ENCODE measurements at places on chromosomes 1 and 21. TPM values are rescaled to one million over a fixed set of nuclear protein-coding genes. Genes with fewer than 3 reads are reported as not detected.

GRCh38 chr1:182680901-182681567 is 3.4 kb downstream of the RGS8 start:
- no peak for DNase-seq

- no peak for DNase-seq
Measured at GRCh38 chr21:45975020-45975666, 6.4 kb upstream of the COL6A1 start.

DNA sequence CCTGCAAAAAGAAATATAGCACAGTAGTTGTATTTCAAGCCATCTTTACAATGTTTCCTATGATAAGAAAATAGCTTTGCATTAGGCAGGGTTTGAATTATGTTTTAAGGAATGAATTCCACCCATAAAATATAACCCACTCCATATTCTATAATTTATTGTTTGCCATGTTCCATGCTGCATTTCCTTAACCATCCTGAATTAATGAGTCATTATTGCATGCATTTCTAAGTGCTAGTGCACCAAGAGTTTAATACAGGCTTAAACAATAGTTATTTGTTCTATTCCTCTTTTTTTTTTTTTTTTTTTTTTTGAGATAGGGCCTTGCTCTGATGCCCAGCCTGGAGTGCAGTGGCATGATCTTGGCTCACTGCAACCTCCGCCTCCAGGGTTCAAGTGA is 45.2 kb downstream of the MIGA1 start:
- DNase-seq, result no peak

COG2 gene
- total RNA-seq, result 27.1 TPM

AMIGO1 gene
- 2.5 TPM for total RNA-seq

DNA sequence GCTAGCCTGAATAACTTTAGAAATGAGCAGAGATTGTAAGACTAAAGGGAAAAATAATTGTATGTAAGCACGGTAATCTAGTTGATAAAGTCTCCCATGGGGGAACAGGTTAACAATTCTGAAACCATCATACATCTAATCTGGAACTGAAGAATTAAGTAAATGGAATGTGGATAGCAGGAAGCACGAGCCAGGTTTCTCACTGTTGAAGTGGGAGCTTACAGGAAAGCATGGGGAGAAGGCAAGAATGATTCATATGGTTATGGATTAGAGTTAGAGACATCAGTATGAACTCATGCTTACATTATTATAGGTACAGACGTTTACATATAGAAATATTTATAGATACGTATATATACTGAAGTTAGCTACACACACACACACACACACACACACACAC is 83.0 kb downstream of the LEPR start:
- DNase-seq, result no peak

RGS4 gene
- 0.66 TPM for total RNA-seq

RIPK4 gene
- total RNA-seq, result 12.6 TPM

DNA sequence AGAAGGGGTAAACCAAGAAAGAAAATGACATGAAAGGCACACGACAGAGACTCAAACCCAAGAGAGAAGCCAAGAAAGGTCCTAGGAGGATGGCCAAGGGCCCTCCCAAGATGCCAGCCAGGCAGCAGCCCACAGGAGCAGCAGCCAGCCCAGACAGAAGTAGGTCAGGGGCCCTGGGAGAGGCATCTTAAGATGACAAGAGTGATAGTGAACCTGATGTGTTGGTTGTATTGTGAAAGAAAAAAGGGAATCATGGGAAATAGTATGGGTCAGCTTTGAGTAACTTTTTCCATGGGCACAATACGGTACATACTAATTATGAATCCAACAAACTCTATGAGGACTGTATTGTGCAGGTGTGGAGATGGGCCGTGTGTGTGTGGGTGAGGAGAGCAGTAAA is 3.3 kb downstream of the CCSAP start:
- DNase-seq, result peak; percentile 37

DNA sequence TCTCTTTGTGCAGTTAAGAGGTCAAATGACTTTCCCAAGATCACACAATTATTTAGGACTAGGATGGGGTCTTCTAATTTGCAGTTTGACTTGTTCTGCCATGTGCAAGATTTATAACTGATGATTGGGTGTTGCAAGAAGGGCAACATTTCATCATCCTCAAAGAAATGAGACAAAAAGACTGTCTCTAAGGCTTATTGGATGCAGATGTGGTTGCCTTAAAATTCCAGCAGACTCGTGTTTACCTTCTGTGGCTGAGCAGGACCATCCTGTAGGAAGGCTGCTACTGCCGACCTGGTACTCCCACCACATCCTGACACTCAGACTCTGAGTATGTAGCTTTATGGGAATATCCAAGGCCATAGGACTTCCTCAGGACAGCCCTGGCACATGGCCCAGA is 99.9 kb upstream of the SGIP1 start:
- no peak for DNase-seq

ATP13A2 gene
- total RNA-seq, result 9.3 TPM

DNA sequence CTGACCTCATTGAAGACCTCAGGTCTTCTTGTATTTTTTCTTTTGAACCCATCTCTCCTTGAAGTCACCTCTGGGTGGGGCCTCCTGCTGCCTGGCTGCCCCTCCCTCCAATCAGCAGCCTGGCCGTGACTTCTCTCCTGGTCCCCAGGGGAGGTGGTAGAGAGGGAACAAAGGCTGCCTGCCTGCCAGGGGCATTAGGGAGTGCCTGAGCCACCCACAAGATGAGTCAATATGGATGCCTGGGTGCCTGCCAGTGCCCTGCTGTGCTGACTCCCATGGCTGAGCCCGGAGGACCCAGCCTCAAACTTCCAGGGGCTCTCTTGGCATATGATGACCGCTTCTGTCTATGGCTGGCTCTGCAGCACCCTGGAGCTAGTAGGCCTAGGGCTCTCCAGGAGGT is 5.3 kb upstream of the CDCP2 start:
- no peak for DNase-seq

DENND2D gene
- 106 TPM for total RNA-seq

DNA sequence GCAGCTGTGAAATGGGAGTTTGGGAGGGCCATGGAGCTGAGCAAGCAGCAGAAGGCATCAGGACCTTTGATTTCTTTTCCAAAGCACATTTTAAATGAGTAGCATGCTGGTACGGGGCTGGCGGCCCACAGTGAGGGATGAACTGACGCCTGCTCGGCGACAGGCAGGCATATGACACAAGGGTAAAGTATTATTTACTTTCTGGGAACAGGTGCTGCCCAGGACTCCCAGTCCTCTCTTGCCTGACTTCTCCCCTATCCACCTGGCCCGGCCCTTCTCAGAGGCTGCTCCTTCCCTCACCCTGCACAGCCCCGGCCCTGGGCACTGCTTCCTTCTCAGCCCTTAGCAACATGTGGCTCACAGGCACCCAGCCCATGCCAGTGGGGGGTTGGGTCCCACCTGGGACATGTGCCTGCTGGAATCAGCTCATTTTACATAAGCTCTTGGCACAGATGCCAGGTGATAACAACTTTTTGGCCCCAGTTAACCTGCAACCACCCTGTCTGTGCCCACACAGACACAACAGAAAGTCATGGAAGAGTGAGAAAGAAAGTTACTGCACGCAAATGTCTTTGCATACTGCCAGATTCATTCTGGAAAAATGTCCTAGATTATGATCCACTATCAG is 112.3 kb upstream of the GADD45A start:
- no peak for DNase-seq

DNA sequence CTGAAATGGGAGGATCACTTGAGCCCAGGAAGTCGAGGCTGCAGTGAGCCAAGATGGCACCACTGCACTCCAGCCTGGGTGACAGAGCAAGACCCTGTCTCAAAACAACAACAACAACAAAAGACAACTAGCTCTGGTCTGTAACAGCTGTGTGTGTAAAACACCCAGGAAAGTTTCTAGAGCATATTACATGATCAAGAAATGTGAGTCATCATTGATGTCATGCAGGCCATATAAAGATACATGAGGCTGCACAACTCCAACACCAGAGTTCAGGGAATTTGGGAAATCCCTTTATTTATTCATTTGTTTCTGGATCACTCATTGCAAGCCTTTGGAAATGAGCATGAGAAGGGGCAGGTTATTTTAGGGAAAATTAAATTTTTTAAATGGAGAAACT is 50.3 kb upstream of the CTPS1 start:
- DNase-seq, result no peak

GRCh38 chr1:246566128-246566812 is at the start of the genes CNST and TFB2M:
Gene CNST (plus strand): TSS chr1:246566456. CDS start chr1:246591563, 25,107 bp downstream.
Gene TFB2M (minus strand): TSS chr1:246566261. CDS start chr1:246566138, 123 bp downstream.
- peak; percentile 87 for DNase-seq

DNA sequence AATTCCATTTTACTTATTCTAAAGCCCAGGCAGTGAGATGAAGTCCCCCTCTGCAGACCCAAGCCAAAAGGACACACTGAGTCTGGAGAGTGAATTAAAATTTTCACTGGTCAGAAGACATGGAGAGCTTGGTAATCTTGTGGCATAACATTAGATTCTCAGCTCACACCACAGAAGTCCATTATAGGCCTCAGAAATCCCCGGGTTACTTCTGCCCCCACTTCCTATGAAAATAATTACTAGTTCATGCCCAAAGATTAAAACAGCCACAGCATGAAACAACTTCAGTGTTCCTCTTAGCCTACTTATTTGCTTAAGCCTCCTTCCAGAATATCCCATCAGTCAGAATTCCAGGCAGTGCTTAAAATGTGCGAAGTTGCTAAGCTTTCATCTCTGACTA is 123.3 kb downstream of the ZC3H11B start:
- DNase-seq, result no peak

DNA sequence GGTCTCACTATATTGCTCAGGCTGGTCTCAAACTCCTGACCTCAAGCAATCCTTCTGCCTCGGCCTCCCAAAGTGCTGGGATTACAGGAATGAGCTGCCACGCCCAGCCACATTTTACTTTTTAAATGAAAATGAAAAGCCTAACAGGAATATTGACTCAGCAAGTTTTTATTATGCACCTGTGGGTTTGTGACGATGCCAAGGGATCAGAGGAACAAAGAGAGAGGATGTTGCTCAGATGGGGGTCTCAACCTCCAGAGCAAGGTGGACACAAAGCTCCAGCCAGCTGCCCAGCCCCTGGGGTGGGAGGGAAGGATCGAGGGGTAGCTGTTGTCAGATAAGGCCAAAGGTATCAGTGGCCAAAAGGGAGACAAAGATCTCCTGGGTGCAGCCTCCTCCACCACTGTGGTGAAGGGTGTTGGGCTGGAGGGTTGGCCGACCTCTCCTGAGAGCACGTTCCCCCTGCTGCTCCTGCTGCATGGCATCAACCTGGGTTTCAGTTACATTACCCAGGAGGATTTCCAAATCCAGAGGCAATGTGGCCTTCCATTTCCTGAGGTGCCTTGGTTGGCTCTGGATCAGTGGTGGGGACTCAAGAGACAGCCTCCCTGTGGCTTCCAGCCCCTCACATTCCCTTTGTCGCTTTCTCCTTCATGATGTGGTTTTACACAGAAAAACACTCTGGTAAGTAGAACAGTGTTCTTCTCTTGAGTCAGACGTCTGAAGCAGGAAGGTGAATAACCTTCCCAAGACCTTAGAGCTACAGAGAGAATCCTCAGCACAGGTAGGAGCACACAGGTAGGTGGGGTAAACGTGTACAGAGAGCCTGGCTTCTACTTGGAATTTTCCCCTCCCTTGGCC is 34.2 kb downstream of the ZNF496 start:
- DNase-seq, result no peak

- no peak for DNase-seq
Measured at GRCh38 chr1:204618148-204618760, 67.3 kb downstream of the LRRN2 start.

GRCh38 chr21:38389896-38390295 is 108.4 kb downstream of the ERG start:
- no peak for DNase-seq

LCE4A gene
- not detected for total RNA-seq

GRCh38 chr1:155210314-155211104 is 2.0 kb downstream of the MTX1 start:
- no peak for DNase-seq

- DNase-seq, result no peak
Measured at GRCh38 chr1:107678993-107679392, 286.0 kb downstream of the VAV3 start.

HFM1 gene
- total RNA-seq, result 0.85 TPM

GRCh38 chr1:202005958-202006357 is 4.4 kb upstream of the ELF3 start:
- no peak for DNase-seq

DNA sequence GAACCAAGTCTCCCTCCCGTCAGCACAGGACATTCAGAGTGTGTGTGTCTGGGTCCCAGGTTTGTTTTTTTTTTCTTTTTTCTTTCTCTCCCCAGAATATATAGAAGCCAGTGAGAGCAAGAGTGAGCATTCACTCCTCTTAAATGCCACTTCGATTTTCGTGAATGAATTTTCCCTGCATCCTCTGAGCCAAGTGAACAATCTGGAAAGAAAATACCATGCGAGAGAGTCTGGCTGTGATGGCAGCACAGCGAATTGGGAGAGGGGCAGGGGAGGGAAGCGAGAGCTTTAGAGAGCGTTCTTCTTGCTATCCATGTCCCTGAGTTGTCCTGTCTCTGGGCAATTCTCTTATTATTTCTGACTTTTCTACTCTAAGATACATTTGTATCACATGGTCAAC is 76.0 kb upstream of the RAB3GAP2 start:
- no peak for DNase-seq

- no peak for DNase-seq
Measured at GRCh38 chr1:248622570-248623001, 12.3 kb downstream of the OR2T11 start.

DNA sequence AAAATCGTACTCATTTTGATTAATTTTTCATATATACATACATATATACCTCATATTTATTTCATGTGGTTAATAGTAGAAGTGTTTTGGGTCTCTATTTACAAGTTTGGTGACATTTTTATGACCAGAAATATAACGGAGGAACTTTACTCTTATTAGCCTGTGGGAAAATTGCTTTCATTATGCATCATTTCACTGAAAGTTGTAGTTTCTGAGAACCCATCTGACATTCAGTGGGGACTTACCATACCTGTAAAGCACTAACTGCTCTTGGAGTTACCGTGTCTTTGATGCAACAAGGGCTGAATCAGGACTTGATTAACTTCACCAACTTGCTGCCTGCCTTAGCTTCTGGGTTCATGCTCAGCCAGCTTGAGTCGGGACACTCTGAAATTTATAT is 49.9 kb upstream of the ITPKB start:
- DNase-seq, result no peak

GRCh38 chr21:27122686-27123085 is 155.8 kb upstream of the ADAMTS5 start:
- no peak for DNase-seq

LCE1C gene
- 0.14 TPM for total RNA-seq

GRCh38 chr1:8736927-8737326 is 80.5 kb downstream of the RERE start:
- DNase-seq, result no peak

GRCh38 chr1:119743776-119744597 is 24.7 kb downstream of the HMGCS2 start:
- peak; percentile 21 for DNase-seq

GRCh38 chr1:236168716-236169429 is 26.5 kb downstream of the GPR137B start:
- no peak for DNase-seq

GRCh38 chr1:225774281-225775147 is 3.1 kb upstream of the SRP9 start:
- DNase-seq, result no peak
